ENCODE measurements at places on chromosomes 3 and 15.

DNA sequence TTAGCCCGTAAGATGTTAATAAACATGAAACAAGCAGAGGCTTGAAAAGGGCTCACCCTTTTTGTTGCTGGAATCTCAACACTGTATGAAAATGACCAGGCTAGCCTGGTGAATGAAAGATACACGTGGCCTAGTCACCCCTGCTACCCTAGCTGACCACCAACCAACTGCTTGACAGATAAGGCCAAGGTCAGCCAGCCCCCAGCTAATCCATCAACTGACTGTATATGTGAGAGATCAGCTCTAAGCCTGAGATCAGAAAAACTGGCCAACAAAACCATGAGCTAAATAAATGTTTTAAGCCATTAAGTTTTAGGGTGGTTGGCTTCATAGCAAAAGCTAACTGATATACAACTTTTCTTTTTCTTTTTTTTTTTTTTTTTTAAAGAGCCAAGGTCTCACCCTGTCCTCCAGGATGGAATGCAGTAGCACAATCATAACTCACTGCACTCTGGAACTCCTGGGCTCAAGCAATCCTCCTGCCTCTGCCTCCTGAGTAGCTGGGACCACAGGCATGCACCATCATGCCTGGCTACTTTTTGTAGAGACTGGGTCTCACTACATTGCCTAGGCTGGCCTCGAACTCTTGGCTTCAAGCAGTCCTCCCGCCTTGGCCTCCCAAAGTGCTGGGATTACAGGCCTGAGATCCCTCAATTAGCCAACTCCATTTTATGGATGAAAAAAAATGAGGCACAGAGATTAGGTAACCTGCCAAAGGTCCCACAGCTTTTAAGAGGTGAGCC lies 34.6 kb downstream of the SH3BP5 start:
- no peak for DNase-seq

GRCh38 chr3:34570916-34571705 lies 772.7 kb downstream of the PDCD6IP start:
- no peak for DNase-seq

GRCh38 chr15:35115155-35115725 lies 30.1 kb upstream of the NANOGP8 start:
- no peak for DNase-seq

DNA sequence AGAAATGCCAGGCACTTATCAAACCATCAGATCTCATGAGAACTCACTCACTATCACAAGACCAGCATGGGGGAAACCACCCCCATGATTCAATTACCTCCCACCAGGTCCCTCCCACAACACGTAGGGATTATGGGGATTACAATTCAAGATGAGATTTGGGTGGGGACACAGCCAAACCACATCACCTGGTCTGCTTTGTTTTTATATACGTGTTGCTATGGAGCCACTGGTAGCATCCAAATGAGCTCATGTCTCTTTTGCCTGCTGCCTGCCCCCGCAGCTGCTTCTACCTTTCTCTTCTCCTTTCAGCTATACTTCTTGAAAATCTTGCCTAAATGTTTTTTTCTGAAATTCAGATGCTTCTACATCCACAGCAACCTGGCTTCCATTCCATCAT lies 26.8 kb upstream of the PCOLCE2 start:
- DNase-seq = no peak

DNA sequence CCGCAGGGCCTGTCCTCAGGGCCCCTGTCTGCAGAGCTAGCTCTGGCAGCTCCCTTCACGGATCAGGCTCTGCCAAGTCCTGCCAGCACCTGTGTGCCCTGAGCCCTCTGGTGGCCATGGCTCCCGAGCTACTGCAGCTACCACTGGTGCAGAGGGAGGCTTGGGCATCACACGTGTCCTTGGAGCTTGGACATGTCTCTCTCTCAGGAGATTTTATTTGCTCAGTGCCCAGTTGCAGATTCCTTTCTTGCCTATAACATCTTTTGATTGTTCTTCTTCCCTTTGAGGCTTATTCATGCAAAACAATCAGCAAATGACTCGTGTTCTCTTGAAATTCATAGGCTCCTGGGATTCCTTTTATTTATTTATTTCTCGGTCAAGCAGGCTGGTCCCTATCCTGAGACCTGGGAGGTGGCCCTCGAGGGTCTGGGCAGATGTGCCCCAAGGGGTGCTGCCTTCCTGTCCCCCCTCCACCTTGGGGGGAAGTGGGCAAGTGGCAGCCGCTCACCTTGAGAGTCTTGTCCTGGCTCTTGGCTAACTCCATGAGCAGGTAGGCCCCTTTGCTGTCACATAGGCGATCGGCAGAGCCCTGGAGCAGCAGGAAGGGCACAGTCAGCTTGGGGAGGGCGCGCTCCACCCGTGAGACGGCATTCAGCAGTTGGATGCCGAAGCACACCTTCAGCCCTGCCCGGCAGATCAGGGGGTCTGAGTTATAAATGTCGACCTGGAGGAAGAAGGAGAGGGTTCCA lies 21.9 kb downstream of the ABTB1 start:
- DNase-seq = no peak

- no peak for DNase-seq
Measured at GRCh38 chr3:53834429-53835095, 11.7 kb downstream of the CHDH start.

- DNase-seq = no peak
Measured at GRCh38 chr15:29113336-29114220, 156.0 kb downstream of the NSMCE3 start.

- DNase-seq = no peak
Measured at GRCh38 chr3:191239407-191240031, 40.5 kb downstream of the OSTN start.

DNA sequence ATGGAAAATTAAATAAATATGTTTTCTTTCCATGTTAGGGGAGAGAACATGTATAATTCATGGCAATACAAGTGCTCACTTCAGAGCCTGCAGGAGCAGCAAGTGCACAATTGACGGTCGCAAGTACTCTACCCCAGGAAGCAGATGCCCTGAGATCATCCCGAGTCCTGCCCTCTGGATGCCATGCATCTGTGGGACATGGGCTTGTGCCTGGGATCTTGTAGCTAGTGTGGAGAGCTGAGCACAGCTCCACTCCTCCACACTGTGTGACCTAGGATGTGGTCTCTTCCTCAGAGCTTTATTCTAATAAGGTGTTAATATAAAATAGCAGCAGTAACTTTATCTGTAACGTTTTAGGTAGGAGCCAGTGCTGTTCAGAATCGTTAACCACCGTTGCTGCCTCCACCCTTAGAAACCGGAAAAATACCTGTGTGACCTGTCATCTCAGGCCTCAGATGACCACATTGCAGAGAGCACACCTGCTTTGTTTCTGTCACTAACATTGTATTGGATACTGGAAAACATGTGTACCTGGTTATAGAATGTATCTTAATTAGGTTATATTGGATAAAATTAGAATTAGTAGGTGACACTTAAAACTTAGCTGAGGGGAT lies 105.0 kb upstream of the GOLGA6L6 start:
- no peak for DNase-seq

DNA sequence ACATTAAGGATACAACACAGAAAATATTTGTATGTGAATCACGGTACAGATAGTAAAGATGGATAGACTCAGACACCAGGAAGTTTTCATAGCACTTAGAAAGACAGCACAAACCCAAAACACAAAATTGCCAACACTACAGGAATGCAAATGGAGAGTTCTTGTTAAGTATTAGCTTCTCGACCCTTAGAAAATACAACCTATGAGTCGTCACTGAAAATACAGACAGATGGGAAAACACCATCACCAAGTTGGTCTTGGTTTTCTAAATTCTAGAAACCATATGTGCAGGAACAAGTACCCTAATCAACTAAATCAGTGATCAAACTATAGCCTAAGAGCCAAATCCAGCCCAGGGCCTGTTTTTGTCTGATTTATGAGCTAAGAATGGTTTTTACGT lies 50.7 kb downstream of the PEAK1 start:
- no peak for DNase-seq

- DNase-seq = no peak
Measured at GRCh38 chr3:123138839-123139444, 62.8 kb upstream of the SEC22A start.

- DNase-seq = no peak
Measured at GRCh38 chr3:17901893-17902292, 159.5 kb upstream of the TBC1D5 start.

- no peak for DNase-seq
Measured at GRCh38 chr3:148178503-148178902, 519.2 kb upstream of the AGTR1 start.

GRCh38 chr15:100980410-100981046 lies 61.4 kb downstream of the LRRK1 start:
- DNase-seq = no peak

GRCh38 chr3:53328746-53329145 lies 18.6 kb downstream of the DCP1A start:
- DNase-seq = no peak

DNA sequence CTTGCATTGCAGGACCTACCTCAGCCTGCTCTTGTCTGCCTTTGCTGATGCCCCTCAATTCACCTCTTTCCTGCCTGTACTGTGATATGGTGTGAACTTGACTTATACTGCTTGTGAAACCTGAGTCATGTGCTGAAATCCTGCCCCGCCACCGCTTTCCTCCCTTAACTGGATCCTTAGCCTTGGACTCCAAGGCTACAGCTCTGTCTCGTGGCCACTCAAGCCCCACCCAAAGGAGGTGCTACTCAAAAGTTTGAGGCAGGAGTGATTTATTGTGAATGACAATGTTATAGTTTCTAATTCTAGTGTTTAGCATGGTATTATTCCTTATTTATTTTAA lies 56.1 kb downstream of the MYZAP start:
- no peak for DNase-seq

All from NCI-H187 treated with DMSO at 0.1 percent for 48 hours (cell line).